ENCODE measurements at places on chromosomes 1 and 21.

DNA sequence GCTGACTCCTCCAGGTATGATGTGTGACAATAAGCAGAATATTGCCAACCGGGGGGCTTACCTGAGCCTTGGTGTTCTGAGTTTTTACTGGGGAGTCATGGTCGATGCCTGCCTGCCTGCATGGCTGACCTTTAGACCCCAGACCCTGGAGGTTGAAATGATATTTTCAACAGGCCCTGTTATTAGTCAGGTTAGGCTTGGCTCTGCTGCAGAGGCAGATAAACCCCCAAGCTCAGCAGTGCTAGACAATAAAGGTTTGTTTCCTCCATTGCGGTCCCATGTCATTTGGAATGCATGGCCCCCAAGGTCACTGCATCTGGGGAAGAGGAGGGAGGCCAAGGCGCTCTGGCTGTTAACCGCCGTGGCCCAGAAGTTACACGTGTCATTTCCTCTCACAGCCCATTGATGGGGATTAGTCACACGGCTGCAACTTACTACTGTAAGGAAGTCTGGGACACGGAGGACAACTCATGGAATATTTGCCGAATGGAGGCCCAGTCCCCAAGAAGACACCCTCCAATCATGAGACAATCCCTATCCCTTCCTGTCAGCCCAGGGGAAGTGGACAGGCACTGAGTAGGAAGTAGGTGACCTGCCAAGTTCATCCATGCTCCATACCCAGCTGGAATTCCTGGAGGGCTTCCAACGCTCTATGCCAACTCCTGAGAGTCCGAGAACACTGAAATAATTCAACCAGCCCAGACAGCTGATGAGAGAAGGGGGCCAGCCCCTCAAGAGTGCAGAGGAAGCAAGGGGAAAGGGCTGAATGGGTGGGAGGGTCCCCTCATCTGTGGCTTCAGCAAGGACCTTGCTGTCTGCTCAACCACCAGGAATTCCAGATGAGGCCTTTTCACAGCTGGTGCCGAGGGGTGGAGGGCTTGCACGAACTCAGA lies 97.3 kb downstream of the TAS1R2 start:
- DNase-seq, result no peak

GRCh38 chr1:48442864-48443619 lies 29.0 kb downstream of the SPATA6 start:
- DNase-seq, result no peak

DNA sequence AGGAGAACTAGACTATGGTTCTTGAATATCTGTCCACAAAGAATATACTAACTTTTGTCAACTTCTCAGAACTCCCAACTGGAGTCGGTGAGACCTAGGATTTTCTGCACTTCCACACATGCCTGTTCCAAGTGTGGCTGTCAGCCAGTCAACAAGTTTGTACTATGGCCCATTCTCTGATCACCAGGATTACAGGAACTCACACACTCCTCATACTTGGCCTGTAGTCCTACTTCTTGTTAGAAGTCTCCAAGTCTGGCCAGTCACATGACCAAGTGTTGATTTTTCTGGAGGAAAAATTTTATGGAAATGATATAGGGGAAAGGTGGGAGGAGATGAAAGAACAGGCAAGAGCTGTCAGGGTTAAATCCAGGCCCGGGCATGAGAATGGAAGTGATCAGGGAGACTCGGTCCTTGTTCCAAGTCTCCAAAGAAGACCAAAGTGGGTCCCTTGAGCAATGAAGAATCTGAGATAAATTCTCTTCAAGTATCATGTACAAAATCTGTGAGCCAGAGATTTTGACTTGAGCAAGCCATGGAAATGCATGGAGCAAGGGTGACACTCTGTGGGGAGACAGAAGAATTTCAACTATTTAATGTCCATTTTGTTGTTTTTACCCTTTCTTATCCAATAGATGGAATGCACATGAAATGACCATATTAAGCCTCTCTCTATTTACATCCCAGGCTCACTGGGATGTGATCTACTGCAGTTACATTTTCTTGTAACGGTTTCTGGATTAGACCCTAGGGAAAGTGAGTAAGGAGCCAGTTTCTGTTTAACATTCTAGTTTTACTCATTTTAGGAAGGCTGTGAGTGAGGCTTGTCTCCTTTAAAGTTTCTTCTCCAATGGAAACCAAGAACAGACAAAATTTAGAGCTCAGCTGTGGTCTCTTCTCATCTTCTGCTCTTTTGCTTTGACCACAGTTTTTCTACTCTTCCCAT lies 320.9 kb downstream of the ASTN1 start:
- DNase-seq, result no peak

- no peak for DNase-seq
These were observed 145.2 kb upstream of the ERG start for GRCh38 chr21:38643404-38644023.

- DNase-seq, result no peak
These were observed 657.0 kb downstream of the AMY1C start for GRCh38 chr1:104406728-104407127.

DNA sequence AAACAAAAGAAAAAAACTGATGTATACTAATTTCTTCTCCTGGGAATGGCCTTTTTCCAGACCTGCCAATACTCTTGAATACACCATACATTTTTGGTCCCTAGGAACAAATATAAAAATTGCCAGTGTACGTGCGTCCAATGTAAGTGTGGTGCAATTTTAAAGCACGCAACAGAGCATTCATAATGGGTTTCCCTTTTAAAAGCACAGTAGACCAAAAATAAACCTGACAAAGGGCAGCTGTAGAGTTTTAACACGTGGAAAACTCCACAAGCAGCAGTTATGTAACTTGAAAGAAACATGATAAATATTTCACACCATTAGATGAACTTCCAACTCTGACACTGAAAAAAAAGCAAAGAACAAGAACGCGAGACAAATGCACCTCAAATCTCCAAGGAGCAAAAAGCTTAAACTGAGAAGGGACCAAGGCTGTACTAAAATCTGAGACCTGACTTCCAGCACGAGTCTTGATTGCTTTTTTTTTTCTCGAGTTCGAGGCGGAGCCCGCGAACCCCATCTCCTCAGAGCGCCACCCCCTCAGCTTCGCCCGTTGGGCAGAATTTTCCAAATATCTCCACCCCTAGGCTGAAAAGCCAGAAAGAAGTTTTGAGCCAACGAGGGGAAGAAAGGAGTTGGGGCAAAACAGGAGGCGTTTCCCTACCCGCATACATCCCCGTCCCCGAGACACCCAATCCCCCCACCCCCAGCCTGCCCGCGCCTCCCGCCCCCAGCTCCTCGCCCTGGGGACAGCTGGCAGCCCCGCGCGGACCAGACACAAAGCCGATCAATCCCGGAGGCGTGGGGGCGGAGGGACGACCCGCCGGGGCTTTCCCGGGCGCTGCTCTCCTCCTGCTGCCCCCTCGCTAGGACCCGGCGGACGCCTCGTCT lies at the start of gene JAM2:
Gene JAM2 (plus strand): TSS at position 599 of the 891 bp plus-strand sequence. CDS start 564 bp downstream, outside the sequence.
- DNase-seq, result peak; percentile 5

DNA sequence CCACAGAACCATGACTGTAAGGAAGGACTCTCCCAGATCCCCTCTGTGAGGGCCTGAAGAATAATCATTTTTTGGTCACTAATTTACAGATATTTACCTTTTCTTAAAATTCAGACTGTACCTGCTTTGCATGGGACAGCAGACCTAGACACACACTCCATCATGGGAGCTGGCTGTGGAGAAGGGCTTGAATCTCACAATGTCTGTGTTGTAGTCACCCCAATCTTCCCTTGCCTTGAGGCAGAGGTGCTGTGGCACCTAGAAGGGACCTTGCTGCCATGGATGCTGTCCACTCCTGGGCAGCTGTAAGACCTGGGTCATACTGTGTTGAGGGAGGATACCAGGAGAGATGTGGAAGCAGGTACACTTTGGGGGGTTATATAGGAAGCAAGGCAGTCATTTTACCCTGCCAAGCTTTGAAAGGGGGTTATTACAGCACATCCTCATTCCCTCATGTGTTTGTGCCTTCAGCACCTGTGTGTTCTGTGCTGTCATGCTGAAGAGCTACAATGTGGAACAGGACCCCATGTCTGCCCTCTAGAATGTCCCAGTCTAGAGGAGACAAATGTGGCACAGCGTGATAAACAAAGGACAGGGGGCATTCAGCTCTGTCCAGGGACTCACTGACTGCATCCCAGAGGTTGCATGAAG lies 27.1 kb downstream of the TRAF5 start:
- DNase-seq, result no peak

GRCh38 chr1:156437037-156437867 lies 63.3 kb downstream of the MEF2D start:
- no peak for DNase-seq

- peak; percentile 36 for DNase-seq
These were observed 10.4 kb downstream of the C1orf226 start for GRCh38 chr1:162391790-162392563.
